ENCODE measurements at places on chromosomes 2 and 18. TPM values are rescaled to one million over a fixed set of nuclear protein-coding genes. Genes with fewer than 3 reads are reported as not detected.

- no peak for DNase-seq
These were observed 8.2 kb downstream of the SLC35F6 start for GRCh38 chr2:26772064-26773001.

- no peak for DNase-seq
These were observed 36.2 kb downstream of the WIPF1 start for GRCh38 chr2:174561283-174561971.

DNA sequence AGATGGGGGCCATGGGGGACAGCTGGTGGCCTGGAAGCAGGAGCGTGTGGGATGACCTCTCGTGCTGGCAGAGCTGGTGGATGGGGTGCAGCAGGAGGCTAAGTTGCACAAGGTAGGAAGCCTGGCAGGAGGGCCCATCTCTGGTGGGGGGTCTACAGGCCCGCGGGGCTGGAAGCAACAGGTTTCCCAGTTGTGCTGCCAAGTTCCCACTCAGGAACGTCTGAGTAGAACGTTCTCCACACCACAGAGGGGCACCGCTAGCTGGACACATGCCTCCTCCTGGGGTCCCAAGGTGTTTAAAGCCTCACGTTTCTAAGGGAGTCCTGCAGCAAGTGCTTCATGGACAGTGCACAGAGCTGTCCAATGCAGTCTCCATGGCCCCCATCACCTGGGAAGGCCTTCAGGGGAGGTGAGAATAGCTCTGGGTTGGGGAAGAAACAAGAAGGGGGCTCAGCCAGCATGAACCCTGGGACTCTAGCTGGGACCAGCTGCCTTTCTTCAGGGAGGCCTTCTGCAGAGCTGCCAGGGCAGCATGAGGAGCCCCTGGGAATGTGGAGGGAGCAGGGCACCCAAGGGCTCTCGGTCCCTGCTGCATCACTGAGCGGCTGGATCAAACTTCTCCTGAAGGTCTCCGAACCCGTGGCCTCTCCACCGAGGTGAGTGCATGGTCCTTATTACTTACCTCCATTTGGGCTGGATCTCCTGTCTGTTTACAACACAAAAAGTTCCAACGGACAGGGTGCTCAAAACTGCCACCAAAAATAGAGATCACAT, 80.0 kb downstream of the TWIST2 start:
- DNase-seq = no peak

DNA sequence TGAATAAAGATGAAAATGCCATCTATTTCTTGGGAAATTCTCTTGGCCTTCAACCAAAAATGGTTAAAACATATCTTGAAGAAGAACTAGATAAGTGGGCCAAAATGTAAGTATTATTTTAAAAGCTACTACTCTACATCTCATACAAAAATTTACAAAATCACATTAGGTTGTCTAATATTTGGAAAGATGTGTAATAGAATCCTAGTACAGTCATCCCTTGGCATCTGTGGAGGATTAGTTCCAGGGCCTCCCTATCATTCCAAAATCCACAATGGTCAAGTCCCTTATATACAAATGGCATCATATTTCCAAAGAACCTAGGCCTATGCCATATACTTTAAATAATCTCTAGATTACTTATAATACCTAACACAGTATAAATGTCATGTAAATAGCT, 41.2 kb downstream of the KYNU start:
- DNase-seq = no peak

DNA sequence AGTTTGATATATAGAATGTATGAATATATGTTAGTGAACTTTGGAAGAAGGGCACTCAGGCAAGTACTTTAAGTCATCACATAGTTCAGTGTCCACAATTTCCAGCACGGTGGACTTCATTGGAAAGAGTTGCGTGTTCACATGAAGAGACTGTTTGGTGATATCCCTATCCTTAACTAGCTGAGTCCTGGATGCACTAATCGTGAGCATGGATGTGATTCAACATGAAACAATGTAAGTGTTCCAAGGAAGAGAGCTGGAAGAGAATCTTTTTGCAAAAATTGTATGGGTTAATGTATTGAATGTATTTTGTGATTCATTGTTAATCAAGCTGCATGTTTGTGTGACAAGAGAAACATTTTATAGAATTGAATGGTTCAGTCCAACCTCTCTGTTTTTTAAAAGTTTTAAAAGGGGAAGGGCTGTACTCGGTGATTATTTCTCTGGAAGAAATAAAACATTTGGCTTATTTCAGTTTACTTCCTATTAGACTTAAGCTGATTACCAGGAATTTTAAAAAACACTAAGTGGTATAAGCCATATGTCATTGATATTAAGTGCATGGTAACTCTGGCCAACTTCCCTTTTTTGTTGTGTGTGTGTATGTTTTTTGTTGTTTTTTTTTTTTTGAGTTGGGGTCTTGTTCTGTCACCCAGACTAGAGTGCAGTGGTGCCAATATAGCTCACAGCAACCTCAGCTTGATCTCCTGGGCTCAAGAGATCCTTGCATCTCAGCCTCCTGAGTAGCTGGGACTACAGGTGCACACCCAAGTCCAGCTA, 8.6 kb downstream of the XRCC5 start:
- DNase-seq = no peak

DNA sequence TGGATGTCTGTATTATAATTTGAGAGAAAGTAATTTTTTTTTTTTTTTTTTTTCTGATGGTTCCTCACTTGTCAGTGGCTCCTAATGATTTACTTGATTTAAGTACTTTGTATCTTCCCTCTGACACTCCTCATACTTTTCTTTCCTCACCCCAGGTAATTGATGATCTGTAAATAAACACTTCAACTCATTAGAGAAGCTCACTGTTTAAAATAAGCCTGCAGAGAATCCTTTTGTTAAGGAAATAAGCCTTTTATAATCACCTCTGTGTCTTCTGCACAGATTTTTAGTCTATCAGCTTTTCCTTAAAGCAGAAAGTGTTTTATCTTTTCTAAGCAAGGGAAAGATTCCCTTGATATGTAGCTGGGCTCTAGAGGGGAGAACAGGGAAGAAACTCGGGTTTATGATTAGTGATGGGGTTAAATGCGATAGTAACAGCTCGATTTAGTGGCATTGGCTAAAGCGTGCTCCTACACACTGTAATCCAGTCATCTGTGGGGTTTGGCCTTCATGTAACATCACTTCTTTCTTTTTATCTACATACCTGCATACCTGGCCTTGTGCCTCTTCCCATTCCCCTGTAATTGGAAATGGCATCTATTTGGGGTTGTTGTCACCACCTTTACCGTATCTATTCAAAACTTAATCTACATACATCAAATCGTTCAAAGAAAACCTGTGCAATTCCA, 60.1 kb upstream of the LRRTM1 start:
- DNase-seq = no peak

DNA sequence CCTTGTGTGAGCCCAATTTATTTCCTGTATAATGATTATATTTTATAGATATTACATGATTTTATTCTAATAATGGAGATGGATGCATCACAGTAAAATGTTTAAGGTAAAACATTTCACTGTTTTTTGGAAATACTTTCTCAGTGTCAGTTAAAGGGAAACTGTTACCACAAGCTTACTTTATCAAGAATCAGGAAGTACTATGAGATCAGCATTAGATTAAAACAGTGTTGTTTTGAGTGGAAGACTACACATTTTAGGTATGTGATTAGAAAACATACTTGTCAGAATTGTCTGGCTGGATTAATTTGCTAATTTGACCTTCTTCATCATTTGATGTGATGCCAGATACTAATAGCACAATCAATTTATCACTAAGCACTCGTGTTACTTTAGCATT, at the start of gene HRH4:
Gene HRH4, plus strand, starts transcription at position 250 of the 400 bp plus-strand sequence. Its CDS starts 92 bp downstream, at position 342.
- DNase-seq = no peak

DNA sequence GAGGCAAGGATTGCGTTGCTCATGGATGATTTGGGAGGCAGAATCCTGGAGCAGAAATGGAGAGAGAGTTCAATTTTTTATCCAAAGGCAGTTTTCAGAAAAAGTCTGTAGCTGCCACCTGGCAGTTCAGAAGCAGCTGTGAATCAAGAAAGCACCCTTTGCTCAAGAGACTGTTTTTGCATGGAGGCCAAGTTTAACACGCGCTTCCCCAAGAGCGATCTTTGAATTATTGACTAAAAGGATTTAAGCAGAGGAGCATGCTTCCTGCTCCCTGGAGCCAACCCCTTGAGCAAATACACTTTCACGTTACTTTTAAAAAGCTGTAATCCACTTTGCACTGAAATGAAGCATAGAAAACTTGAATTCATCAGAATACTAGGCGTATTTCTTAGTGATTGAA, 252.4 kb downstream of the RNF144A start:
- no peak for DNase-seq

DNA sequence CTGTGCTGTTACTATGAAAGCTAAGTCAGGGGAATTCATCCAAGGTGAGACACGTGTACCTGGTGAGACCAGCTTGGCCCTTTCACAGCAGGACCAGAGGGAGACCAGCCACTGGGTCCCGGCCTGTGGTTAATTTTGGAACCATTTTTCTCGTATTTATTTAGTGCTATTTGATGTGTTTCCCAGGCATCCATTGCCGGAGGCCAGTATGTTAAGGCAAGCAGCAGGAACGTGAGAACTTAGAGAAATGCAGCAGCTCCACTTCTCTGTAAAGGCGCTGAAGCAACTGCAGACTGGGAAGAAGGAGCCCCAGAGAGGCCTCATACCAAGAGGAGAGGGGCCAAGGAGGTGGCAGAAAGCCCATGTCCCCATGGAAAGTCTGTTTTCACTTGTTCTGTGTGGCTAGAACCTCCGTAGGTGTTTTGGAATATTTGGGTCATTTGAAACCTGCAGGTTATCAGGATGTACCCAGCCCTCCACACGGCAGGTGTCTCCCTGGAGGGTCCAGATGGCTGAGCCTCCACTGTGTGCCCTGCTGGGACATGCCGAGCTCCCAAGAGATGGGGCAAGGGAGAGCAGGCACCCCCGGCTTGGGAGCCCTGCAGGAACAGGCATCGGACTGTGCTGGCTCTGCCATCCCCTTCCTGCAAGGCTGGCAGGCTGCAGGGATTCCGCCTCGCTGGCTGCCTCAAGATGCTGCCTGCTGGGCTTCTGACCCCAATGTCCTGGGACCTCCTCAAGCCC, 256.0 kb upstream of the RAB6C start:
- DNase-seq = no peak

DNA sequence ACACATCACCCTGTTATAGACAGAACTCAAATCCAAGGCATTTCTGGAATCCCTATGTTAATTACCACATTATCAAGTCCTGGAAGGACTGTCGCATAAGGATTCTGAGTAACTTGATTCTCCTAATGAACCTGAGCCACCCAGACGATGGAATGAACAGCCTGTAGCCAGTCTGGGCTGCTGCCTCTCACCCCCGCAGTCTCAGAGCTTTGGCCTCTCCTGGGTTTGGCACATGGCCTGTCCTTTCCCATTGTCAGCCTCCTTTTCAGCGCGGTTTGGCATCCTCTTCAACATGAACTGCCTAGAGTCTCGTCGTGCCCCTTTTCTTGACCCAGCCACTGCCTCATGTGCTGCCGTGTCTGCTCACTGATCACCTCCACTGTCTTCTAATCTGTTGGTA, 147.6 kb downstream of the SLC8A1 start:
- DNase-seq = no peak

DNA sequence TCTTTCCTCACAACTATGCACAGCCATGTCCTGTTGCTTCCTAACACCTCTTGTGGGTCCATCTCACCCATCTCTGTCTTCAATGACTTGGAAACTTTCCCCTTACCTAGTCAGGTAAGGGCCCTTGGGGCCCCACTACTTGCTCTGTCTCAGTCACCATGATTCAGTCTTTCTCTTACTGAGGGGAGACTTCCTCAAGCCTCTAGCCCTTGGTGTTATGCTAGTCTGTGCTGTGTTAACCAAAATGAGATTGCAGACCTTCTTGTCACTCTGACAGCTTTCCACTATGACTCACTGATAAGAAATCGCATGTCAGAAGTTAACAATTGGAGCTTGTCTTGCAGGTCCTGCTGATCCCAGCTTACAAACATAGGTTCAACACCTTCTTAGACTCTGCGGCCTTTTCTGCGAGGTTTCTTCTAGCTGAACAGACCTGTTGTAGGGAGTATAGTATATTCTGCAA, 65.3 kb downstream of the WDR75 start:
- DNase-seq = no peak

DNA sequence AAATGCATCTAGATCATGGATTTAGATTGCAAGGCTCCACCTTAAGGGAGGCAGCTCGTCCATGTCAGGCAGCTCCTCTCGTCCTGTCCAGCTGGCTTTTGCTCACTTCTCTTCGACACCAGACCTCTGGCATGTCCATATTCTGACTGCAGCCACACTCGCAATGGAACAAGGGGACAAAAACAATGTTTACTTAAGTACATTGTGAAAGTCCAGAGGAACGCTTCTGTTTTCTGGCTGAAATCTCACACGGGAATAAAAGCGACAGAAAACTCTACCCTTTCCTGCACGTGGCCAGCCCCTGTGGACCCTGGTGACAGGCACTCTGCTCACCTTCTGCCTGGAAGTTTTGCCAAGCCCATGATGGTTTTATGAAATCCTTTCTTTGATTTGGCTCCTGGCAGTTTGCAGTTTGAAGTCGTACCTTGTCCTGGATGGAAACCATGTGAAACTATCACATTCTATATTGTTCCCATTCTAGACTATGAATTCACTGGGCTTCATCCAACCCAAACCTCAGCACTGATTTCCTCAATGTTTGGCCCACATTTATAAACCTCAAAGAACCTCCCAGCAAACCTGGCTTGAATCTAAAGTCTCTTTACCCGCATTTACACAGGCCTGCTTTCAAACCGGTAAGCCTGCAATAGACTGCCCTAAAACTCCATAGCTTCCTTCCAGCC, 134.3 kb upstream of the PIEZO2 start:
- DNase-seq = no peak

GRCh38 chr2:85579266-85579935, 2.0 kb downstream of the VAMP8 start:
- DNase-seq = peak; percentile 60

DNA sequence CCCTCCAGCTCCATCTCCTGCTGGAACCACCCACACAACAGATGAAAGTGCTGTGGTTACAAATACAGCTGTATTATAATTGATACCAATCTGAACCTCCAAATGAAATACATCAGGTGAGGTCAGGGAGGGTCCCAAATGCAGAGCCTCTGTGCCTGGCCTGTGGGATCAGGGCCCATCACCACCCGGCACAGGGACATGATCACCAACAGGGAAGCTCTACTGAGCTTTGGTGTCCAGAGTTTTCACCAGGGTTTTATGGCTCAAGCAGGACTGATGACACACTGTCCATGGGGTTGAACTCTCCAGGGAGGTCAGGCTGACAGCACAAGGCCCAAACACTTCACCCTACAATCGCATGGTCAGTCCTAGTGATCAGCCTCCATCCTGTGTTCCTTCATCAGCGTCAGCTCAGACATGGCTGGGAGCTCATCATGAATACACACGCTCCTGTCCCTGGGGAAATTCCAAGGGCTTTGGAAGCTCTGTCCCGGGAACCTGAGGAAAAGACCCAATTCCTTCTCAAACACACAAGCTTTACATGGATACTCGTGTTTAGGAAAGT, 3.9 kb upstream of the PXDN start:
- no peak for DNase-seq

- no peak for DNase-seq
These were observed 27.3 kb downstream of the MOB4 start for GRCh38 chr2:197543206-197543605.

NIFK gene
- 84.7 TPM for total RNA-seq

TTC39C gene
- 16.2 TPM for total RNA-seq

LIMS4 gene
- total RNA-seq = 0.07 TPM

CCDC74B gene
- total RNA-seq = 7.4 TPM

DNER gene
- 0.70 TPM for total RNA-seq

SULT1C2 gene
- 1.4 TPM for total RNA-seq

HES6 gene
- total RNA-seq = 52.2 TPM

CXCR1 gene
- total RNA-seq = not detected

TUBA3E gene
- not detected for total RNA-seq

SPR gene
- 8.0 TPM for total RNA-seq

Measured in H7 (cell line).